Central memory CD4-positive, alpha-beta T cell (primary cell): ENCODE measurements at places on chromosomes 12 and 14.

DNA sequence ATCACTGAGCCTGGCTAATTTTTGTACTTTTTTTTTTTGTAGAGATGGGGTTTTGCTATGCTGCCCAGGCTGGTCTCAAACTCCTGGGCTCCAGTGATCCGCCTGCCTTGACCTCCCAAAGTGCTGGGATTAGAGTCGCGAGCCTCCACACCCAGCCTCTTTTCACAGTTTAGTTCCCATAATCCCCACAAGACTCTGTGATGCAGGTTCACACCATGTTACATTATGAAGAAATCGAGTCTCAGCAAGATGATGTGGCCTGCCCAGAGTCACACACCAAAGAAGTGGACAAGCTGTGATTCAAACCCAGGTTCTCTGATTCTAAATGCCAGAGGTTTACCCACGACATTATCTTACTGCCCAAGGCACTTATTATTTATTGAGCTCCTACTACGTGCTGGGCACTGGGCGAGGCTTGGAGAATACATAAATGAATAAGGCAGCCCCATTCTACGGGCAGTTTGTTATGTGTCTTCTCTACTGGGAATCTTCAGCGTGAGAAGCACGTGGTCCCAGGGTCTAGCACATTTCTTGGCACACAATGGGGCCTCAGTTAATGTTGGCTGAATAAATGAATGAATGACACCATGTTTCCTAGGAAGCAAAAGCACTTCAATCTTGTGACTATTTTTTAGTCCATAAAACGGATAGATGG lies 23.5 kb upstream of the OASL start:
- DNase-seq, result no peak

GRCh38 chr12:47805417-47805816 lies 14.3 kb downstream of the HDAC7 start:
- DNase-seq, result no peak

DNA sequence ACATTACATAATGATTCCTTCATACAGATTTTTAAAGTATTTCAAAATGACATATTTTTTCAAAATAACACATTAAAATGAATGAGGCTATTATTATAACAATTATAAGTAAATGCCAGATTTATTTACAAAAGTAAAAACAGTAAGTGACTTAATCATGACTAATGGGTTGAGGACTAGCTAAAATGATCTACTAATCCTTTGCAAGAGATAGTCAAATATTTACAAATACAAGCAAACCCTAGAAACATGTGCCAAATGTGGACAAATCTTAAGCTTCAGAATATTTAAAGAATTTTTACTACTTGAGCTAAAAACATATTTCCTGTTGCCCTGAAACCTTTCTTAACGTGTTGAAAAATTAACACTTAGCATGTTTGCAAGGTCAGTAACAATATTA lies 74.8 kb downstream of the KIF21A start:
- DNase-seq, result no peak

- DNase-seq, result no peak
Measured at GRCh38 chr12:132710043-132710404, 618 bp upstream of the PGAM5 start.

GRCh38 chr14:79465651-79466050 lies 745.7 kb downstream of the DIO2 start:
- DNase-seq, result no peak
